Mammary epithelial cell (primary cell): ENCODE measurements at places on chromosomes 3 and 15. TPM values are rescaled to one million over a fixed set of nuclear protein-coding genes. Genes with fewer than 3 reads are reported as not detected.

DNA sequence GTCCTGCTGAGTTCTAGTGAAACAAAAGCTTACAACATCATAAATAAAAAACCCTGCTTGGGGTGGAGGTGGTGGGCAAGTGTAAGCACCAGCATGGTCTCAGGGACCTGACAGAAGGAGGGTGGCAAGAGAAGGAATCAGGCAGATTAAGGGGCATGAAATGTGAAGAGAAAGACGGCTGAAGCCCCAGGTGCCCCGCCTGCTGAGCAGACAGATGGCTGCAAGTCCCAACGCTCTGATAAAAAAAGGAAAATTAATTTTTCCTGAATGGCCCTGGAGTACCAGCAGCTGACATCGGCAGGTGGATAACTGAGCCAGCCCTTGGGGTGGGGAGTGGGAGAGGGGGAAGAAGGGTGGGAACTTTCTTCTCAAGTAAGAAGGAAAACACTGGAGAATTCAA lies 137.9 kb downstream of the XXYLT1 start:
- DNase-seq = no peak

GRCh38 chr15:60819860-60820259 lies 340.9 kb upstream of the ICE2 start:
- DNase-seq = peak; percentile 8

GRCh38 chr3:4588466-4588865 lies 95.3 kb downstream of the ITPR1 start:
- peak; percentile 79 for DNase-seq

The PLCD1 gene
- 75.8 TPM for total RNA-seq

DNA sequence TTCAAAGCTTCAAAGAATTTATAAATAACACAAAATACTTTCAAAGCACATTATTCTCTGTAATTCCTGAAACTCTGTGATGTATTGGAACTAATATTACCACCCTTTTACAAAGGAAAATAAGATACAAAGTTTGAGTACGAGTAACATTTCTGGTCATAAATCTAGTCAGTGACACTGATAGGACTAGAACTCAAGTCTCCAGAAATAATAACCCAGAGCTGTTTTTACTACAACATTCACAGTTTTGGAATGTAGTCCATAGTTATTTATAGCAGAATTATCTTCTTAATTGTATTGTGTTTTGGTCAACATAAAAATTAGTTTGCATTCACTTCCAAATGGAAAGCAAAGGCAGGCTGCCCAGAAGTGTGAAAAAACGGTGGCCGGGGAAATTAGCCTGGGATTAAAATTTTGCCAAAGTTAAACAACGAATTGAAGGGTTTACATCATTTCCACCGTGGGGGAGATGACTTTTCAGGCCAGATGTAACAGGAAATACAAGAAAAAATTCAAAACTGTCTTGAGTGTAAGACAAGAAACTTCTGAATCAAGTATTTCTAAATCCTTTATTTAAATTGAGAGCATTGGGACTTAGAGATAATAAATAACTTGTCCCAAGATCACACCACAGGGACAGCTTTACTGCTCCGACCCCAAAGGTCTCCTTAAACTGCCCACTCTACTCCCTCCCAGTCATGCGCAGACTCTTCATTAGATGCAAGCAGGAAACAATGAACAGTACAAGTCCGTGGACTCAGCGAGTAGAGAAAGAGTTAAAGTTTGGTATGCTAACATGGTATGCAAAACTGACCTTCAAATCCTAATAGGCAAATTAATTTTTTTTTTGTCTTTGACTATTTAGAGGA lies 74.3 kb upstream of the VGLL4 start:
- DNase-seq = peak; percentile 47

The KLF15 gene
- 0.17 TPM for total RNA-seq

The MAPKAPK3 gene
- 114 and 138 TPM in 2 replicates for total RNA-seq

- no peak for DNase-seq
These were observed 138.8 kb downstream of the BBX start for GRCh38 chr3:107661447-107662123.

The RBP2 gene
- not detected for total RNA-seq

DNA sequence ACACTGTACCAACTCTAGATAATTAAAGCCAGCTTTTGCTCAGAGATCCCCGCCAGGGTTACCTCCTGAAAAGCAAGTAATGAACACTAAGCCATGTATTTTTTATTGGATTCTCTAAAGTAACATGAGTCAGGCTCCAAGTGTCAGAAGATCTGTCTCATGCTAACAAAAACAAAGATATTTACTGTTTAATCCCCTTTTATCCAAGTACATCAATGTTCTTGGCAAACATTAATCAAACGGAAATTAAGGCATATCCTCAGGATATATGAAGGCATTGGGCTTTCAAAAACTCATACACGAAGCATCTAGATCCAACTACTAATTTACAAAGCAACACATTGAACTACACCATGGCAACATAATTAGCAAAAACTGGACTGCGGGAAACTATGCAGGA lies 37.2 kb downstream of the MYO5A start:
- DNase-seq = no peak

The GTF2E1 gene
- total RNA-seq = 16.5 TPM

GRCh38 chr3:133670525-133670995 lies 8.8 kb upstream of the TOPBP1 start:
- DNase-seq = no peak

DNA sequence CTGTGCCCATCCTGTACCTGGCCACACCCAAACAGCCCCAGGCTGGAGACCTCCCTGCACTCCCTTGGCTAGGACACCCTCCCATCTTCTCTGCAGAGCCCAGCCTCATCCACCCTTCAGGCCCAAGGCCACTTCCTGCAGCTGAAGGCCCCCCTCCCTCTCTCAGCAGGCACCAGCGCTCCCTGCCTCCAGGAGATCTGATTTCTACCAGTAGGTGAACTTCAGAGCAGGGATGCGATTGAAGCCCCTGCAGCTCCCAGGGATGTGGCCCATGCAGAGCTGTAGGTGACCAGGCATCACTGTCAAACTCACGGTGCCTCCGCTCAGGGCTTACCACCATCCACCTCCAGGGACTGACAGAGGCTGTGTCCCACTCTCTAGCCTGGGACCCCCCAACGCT lies 96.3 kb downstream of the NUP210 start:
- DNase-seq = no peak

The EXOG gene
- total RNA-seq = 8.0 TPM

The DISP2 gene
- under 0.01 TPM for total RNA-seq

The NBEAL2 gene
- total RNA-seq = 20.1 and 42.3 TPM in 2 replicates

- peak; percentile 54 for DNase-seq
These were observed 44.7 kb downstream of the GTPBP8 start for GRCh38 chr3:113035387-113035982.

GRCh38 chr3:67559029-67559605 lies 95.3 kb downstream of the SUCLG2 start:
- DNase-seq = no peak

DNA sequence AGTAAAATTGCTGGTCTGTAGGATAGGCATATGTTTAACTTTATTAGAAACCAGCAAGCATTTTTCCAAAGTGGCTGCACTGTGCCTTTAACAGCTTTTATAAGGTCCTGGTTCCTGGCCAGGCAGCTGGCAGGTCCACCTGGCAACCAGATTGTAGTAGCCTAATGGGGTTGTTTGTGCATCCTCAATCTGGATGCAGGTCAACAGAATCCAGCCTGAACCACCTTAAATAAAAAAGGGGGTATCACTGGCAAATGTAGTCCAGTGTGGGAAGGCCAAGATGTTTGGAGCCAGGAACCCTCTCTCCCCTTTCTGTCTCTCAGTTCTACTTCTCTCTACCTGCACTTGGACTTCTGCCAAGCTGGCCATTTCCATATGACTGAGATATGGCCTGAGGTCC lies 200.3 kb downstream of the ZNF621 start:
- DNase-seq = no peak

The EEF1AKMT4 gene
- 6.0 and 8.6 TPM in 2 replicates for total RNA-seq

The GNAT1 gene
- total RNA-seq = 0.17 TPM

The APBA2 gene
- 13.5 TPM for total RNA-seq

- DNase-seq = no peak
These were observed 16.4 kb downstream of the GRIP2 start for GRCh38 chr3:14523792-14524191.

The RLBP1 gene
- not detected in 2 replicates for total RNA-seq

- DNase-seq = no peak
These were observed 15.6 kb downstream of the CPA3 start for GRCh38 chr3:148880681-148881080.

The HGD gene
- total RNA-seq = 0.29 TPM in 1 of 2 replicates, not detected in the other

DNA sequence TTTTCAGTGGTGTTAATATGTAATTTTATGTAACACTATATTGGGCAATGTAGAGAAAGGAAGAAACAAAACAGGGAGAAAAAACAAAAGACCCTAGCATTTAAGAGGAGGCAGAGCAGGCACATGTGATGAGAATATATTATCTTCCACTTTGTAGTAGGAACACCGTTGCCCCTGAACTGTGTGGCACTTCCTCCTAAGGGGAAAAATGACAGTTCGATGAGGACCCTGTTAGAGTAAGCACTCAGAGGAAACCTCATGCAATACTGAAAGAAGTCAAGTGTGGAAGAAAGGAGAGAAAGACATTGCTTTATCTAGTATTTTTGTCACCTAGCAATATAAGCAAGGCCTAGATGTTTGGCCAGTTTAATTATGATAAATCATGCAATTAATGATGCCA lies 32.2 kb downstream of the ARPP21 start:
- no peak for DNase-seq

- DNase-seq = no peak
These were observed 16.1 kb upstream of the BFSP2 start for GRCh38 chr3:133383741-133384140.

- no peak for DNase-seq
These were observed 170.4 kb upstream of the IQSEC1 start for GRCh38 chr3:13243586-13243985.

- DNase-seq = no peak
These were observed 65.9 kb upstream of the ST3GAL6 start for GRCh38 chr3:98697225-98697624.
